Stimulated activated CD8-positive, alpha-beta memory T cell treated with anti-CD3 and anti-CD28 coated beads, Interleukin-4, amount 100 ng/mL, for 48 hours (primary cell): ENCODE measurements at places on chromosomes 16 and 17.
A peak's percentile ranks its signal among the peaks of the same experiment; 100 is the strongest.

- DNase-seq: no peak
Observed at GRCh38 chr16:58062821-58063220, 37.3 kb downstream of the MMP15 start.

DNA sequence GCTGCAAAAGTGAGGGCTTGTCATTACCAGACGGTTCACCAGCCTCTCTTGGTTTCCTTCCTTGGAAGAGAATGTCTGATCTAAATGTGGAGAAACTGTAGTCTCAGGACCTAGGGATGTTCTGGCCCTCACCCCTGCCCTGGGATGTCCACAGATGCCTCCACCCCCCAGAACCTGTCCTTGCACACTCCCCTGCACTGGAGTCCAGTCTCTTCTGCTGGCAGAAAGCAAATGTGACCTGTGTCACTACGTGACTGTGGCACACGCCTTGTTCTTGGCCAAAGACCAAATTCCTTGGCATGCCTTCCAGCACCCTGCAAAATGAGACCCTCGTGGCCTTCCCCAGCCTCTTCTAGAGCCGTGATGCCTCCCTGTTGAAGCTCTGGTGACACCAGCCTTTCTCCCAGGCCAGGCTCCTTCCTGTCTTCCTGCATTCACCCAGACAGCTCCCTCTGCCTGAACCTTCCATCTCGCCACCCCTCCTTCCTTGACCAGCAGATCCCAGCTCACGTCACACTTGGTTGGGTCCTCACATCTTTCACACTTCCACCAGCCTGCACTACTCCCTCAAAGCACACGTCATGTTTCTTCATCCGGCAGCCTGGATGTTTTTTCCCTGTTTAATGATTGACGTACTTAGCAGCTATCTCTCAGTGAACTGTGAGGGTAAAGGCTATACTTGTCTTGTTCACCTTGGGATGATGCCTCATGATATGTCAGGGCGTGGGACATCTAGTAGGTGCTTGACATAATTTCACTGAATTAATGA is 4.3 kb downstream of the ZNF768 start:
- DNase-seq: no peak

DNA sequence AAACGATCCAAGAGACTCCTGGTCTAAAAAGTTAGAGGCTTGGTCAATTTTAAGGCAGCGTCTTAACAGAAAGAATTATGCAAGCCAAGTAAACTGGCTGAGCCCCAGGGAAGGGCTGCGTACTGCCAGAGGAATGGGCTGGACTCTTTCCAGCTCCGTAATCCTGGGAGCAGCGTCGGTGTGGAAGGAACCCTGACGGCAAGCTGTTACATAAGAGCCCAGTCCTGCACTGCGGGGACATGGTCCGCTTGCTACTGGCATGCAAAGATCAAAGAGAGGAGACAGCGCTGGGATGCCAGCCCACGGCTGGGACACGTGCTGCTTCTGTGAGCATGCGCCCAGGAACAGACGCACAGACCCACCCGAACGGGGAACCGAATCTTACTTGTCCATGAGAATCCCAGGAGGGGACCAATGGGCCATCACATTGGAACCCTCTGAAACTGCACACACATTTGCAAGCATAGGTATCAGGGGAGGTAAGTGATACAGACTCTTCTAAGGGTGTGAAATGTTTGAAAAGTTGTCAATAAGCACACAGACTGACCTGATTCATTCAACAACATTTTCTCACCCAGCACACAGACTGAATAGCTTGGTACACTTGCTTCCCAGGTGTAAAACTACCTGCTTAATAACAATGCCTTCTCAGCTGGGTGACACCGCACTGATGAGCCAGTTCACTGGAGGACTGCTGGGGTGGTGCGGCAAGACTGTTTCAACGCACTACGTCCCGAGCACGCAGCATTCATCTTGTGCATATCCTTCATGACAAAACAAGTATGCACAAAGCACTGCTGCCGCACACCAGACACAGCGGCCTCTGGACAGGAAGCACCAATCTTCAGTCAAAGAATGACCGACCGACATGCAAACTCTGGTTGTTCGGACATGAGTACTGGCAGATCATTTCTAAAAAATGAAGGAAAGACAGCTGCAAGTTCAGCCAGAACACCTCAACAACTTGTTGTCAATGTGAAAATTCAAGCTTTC is 94.9 kb downstream of the ANKRD11 start:
- DNase-seq: no peak

DNA sequence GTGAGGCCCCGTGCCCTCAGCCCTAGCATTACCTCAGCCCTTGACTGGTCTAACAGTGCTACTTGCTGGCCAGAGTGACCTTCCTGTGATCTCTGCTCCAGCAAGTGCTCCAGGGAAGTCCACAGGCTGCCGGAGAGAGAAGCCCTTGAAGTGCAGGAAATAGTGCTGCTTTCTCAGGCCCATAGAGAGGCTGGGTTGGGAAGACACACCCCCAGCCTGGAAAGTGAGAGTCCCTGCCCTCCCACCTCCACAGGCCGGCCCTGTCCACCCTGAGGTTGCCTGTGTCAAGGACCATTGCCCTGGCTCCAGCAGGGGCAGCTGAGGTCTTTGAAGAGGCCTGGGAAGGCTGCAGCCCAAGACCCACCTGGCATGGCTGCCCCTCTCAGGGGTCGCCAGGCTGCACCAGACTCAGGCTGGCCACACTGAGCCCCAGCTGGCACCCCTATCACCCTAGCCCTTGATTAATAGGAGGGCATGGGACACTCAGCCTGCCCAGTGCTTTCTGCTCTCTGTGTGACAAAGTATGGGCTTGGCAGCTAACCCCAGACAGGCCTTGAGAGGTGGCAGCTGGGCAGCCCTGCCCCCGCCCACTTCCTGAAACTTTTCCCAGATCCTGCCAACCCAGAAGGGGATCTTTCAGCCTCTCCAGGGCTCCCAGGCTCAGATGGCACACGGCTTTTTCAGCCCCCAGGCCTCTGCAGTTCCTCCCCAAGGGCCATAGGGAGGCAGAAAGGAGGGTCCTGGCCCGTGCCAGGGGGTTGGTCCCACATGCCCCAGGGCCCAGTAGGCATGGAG is 21.7 kb downstream of the ATP6V0D1 start:
- no peak for DNase-seq

GRCh38 chr17:76530095-76530723 is 7.3 kb downstream of the CYGB start:
- DNase-seq: no peak

GRCh38 chr16:68370581-68371275 is 59.9 kb downstream of the PRMT7 start:
- no peak for DNase-seq

DNA sequence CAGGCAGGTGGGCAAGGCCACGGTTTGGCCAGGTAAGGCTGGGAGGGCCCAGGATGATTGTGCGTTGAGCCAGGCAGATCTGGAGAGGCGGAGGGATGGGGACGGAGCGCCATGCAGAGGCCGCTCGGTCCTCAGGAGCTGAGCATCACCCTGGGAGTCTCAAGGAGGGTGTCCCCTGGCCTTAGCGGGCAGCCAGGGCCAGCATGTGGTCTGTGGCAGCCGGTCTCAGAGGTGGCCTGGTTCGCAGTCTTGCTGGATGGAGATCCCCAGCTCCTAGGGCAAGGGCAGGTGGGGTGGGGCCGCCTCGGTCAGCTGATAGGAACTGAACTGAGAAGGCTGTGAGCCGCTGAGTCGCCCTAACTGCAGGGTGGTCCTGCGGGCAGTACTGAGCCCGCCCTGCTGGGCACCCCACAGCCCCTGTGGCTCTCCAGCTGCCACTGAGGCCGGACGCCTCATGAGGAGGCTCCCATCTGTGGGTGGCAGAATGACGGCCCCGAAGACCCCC is 11.6 kb upstream of the CDH15 start:
- no peak for DNase-seq

DNA sequence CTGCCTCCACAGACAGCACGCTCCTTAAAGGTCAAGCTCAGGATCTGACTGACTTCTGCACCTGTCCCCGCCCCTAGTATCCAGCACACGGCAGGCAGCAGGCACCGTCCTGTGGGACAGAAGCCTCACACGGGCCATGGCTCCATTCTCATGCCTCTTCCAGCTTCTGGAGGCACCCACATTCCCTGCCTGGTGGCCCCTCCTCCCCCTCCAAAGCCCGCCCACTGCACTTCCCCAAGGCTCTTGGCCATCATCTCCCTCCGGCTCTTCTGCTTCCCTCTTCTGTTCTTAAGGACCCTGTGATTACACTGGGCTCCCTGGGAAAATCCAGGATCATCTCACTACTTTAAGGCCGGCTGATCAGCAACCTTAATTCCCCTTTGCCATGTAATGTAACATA is 3.5 kb downstream of the CANT1 start:
- no peak for DNase-seq

DNA sequence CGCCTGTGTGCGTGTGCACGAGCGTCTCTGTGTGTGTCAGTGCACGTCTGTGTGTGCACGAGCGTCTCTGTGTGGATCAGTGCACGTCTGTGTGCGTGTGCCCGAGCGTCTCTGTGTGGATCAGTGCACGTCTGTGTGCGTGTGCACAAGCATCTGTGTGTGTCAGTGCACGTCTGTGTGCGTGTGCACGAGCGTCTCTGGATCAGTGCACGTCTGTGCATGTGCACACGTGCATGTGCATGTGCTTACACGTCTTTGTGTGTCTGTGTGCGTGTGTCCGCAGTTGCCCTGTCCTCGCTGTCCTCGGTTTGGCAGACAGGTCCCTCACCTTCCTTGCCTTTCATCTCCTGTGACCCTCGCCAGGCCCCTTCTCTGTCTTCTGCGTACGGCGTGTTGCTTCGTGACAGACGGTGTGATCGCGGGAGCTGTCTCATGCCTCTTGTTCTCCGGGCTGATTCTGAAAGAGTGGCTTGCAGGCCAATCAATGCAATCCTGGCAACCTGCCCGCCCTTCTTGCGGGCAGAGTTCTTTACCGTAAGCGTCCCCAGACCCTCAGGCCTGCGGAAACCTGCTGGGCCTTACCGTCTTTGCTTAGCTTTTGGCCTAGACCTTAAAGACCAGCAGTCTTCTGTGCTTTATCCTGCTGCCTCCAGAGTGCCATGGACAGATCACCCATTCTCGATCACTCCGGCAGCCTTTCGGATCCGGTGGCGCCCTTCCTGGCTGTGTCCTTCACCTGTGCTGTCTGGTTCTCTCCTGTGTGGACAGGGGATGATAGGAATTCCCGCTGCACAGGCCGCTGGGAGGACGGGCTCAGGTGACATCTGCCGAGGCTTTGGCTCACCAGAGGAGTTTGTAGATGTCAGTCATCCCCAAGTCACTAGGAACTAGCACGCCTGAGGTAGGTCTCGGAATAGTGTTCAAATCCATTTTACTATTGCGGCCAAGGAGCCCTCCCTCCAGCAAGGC is 18.5 kb downstream of the MLYCD start:
- DNase-seq: no peak

DNA sequence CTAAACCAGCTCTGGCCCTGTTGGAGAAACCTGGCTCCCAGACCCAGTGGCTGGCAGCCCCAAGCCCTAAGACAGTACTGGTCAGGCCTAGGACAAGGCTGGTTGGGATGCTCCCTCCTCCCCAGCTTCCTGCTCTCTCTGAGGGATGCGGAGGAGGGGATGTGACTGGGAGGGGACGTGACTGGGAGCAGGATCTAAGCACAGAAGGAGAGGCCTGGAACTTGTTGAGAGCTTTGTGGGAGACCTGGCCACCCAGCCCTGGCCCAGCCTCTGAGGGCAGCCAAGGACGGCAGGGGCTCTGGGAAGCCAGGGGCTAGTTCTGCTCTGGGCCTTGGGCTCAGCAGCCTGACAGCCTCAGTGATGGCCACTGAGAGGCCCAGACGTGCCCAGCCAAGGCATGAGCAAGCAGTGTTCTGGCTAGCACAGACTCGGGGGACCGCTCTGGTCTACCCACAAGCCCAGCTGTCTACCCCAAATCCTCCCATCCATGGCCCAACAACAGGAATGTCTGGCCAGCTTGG is 22.8 kb downstream of the ATP6V0D1 start:
- no peak for DNase-seq

- DNase-seq: peak; percentile 40
Observed at GRCh38 chr17:30600830-30601494, 123.8 kb downstream of the GOSR1 start.

DNA sequence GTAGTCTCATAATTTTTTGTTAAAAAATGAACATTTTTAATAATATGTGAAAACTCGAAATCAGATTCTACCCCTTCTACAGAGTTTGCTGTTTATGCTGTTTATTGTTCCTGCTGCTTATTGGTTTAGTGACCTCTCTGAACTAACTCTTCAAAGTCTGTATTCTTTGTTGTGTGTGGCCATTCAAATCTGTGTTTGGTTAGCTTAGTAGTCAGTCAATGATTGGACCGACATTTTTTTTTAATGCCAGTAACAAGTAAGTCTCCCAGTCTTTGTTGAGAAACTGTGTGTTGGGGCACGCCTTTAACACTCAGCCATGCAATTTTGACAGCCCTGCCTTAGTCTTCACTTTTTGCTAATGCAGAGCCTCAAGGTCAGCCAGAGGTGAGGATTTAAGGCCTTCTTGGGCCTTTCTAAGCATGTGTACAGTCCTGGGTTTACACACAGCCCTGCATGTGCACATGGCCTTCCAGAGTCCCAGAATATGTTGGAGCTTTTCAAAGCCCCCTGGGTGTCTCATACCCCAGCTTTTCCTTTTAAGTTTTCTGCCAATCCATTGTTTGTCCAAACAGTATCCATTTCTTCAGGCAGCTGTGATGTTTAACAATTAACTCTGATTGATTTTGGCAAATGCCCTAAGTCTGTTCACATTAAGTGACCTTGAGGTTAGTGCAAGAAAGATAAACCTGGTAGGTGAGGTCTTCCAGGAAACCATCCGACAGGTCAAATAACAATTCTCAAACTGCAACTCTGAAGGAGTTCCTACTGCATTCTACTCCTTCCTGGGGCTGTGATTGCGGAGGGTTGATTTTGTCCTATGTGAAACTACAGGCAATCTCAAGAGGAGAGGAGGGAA is 389.3 kb downstream of the PMP22 start:
- no peak for DNase-seq

- DNase-seq: no peak
Observed at GRCh38 chr16:71354156-71354555, 4.4 kb upstream of the CALB2 start.

DNA sequence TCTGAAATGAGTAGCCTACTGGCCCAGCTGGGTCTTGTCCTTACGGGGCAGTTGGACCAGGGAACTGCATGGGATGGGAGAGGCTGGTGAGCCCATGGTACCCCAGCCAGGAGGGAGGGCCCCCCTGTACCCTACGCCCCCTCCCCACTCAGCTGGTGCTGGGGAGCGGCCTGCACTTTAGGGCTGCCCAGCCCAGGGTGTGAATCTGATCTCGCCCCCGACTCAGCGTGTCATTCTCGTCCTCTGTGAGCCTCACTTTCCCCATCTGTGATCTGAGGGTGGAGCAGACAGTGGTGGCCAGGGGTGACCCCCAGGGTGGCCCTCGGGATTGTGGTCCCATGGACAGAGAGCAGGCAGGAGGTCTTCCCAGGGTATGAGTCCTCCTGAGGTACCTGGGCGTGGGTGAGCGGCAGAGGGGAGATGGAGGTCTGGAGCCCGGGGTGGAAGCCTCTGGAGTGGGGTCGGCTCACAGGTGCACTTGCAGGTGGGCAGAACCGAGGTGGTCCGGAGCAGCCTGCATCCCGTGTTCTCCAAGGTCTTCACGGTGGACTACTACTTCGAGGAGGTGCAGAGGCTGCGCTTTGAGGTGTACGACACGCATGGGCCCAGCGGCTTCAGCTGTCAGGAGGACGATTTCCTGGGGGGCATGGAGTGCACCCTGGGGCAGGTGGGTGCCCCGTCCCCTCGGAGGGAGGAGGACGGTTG is 1.6 kb downstream of the CPNE7 start:
- no peak for DNase-seq

- no peak for DNase-seq
Observed at GRCh38 chr17:36461330-36462110, 25.0 kb upstream of the ZNHIT3 start.

- DNase-seq: no peak
Observed at GRCh38 chr17:5872831-5873230, 197.3 kb upstream of the WSCD1 start.
